ENCODE measurements at places on chromosomes 1 and 21. TPM values are rescaled to one million over a fixed set of nuclear protein-coding genes. Genes with fewer than 3 reads are reported as not detected.
A peak's percentile ranks its signal among the peaks of the same experiment; 100 is the strongest.

- DNase-seq = no peak
Observed at GRCh38 chr1:112508278-112509004, at the start of gene WNT2B. Gene WNT2B, plus strand, starts transcription at chr1:112508965. Its CDS starts 298 bp downstream, at chr1:112509263.

OR6N2 gene
- not detected for total RNA-seq

TMEM52 gene
- total RNA-seq = 0.84 TPM

GRCh38 chr1:198620951-198621824, 17.7 kb upstream of the PTPRC start:
- no peak for DNase-seq

FAM72B gene
- 2.9 TPM for total RNA-seq

DNA sequence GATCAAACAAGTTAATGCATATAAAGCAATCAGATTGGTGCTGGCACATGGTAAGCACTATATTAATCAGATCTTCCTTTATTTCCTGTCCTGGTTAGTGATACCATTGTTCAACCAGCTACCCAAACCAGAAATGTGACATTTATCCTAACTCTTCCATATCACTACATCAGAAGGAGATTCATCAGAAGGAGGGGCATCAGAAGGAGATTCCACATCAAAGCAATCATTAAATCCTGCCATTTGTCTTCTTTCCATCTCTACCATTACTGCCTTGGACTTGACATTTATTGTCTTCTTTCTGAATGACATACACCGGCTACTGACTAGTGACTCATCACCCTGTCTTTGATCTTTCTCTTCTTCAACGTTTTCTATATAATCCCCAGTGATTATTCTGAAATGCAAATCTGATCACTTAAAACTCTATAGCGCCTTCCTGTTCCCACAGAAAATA, 75.0 kb downstream of the DNM3 start:
- no peak for DNase-seq

DNA sequence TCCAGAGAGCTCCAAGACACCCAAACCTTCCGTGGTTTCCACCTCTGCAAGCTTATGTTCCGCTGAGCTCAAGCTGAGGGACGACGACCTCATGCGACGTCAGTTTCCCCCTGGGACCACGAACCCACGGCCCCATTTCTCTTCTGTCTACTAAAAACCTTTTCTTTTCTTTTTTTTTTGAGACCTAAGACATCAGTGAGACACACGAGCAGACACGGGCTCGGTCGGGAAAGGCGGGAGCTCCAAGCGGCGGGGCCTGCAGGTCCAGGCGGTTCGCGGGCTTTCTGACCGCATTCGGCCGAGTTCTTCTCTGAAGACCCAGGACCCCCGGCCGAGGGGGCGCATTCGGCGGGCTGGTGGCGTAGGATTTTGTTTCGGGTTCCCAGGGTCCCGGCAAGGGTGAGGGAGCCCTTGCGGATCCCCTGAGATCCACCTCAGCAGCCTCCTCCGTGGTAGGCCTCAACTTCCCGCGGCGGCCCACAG, 402 bp downstream of the C21orf58 start:
- DNase-seq = no peak

B3GALT2 gene
- total RNA-seq = 0.39 TPM

DNA sequence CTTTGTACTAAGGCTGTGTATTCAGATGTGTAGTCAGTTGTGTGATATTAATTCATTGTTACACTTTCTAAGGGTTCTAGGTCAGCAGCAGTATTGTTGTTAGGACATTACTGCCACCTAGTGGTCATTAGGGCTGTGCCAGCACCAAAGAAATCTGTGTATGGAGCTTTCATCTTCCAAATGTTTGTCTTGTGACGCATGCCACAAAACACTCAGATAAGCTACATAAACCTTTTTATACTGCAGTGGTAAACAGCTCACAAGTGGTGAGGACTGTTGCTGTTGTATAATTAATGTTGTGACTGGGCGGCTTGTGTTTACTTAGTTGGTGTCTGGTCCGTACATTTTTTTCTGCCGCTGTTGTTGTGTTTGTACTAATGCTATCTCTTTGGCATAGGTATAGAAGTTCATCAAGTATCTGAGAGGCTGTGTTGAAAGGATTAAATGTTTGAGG, 51.7 kb downstream of the S1PR1 start:
- peak; percentile 81 for DNase-seq

DNA sequence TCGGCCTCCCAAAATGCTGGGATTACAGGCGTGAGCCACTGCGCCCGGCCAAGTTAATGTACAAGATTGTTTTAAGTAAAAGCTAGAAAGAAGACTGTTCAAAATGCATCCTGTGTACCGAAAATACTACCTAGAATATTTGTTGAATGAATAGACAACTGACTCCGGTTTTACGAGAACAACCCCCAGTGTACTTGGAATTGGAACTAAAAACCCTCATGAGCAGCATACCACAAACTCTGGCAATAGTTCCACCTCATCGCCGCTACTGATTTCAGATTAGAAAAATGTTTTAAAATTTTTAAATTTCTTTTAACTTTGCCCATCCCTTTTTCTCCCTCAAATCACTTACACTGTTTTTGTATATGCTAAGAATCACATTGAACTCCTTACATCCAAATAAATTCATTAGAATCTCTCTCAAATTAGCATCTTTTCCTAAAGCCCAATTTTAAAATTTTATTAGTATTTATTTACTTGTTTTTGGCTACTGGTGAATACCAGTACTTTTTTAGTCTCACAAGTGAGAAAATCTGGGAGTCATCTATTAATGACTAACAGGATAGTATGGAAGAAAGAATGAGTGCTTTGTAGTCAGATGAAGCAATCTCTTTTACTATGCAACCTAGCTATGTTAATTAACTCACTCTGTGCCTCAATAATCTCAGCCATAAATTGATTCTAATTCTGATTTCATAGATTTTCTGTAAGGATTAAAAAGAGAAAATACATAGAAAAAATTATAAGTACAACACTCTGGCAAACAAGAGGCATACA, 95.1 kb downstream of the GPATCH2 start:
- no peak for DNase-seq

- DNase-seq = no peak
Observed at GRCh38 chr1:3560251-3560871, 50.9 kb downstream of the MEGF6 start.

KRTAP7-1 gene
- total RNA-seq = not detected

- DNase-seq = peak; percentile 97
Observed at GRCh38 chr1:55443175-55443915, 228.2 kb upstream of the USP24 start.

DNA sequence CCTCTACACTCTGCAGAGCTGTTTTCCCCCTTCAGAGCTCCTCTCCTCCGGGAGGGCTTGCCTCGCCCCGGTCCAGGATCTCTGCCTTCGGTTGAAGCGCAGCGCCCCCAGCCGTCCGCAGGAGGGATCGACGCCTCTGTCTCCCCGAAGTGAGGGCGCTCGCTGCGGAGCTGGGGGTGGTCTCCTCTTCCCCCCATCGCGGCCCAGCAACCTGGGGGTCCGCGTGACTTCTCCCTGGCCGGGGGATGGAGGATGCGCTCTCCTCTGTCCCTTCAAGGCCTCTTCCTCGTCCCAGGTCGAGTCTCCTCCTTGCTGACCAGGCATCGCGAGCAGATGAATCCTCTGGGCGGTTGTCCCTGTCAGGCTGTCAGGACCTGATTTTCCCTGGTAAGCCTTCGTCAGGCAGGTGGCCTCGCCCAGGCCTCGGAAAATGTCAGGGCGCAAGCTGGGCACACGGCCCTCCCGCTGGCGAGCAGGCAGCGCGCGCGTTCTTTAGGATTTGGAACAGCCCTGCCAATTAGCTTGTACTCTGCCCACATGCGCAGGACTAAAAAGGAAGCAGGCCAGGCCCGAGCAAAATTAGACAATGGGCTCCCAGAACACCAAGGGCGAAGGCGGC, 90.5 kb downstream of the EDEM3 start:
- DNase-seq = peak; percentile 35

PRRX1 gene
- 2.6 TPM for total RNA-seq

MANEAL gene
- total RNA-seq = 0.67 TPM

DNA sequence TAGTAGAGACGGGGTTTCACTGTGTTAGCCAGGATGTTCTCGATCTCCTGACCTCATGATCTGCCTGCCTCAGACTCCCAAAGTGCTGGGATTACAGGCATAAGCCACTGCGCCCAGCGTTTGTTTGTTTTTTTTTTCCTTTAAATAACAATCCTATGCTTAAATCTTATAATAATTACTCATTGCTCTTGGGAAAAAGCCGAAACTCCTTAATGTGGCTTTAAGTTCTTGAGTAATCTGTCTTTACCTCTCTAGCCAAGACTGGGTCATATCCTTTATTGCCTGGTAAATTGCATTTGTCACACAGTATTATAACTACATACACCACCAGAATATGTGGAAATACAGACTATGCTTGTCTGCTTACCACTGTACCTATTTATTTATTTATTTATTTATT, 97.1 kb downstream of the MACF1 start:
- peak; percentile 7 for DNase-seq

C1orf116 gene
- 0.86 TPM for total RNA-seq

CXADR gene
- total RNA-seq = 30.6 TPM
